ENCODE measurements at places on chromosomes 3 and 15.

GRCh38 chr15:88747631-88748030 is 55.6 kb upstream of the ACAN start:
- DNase-seq: no peak

GRCh38 chr3:10242182-10243065 is 5.8 kb upstream of the TATDN2 start:
- DNase-seq: no peak

GRCh38 chr15:80170596-80170995 is 17.8 kb downstream of the FAH start:
- no peak for DNase-seq

- DNase-seq: no peak
Observed at GRCh38 chr3:77329116-77329515, 289.2 kb downstream of the ROBO2 start.

GRCh38 chr3:62922326-62922725 is 47.1 kb upstream of the CADPS start:
- no peak for DNase-seq

- no peak for DNase-seq
Observed at GRCh38 chr3:47436180-47436579, 39.6 kb downstream of the SCAP start.

- DNase-seq: no peak
Observed at GRCh38 chr15:58306591-58307312, 125.0 kb upstream of the LIPC start.

DNA sequence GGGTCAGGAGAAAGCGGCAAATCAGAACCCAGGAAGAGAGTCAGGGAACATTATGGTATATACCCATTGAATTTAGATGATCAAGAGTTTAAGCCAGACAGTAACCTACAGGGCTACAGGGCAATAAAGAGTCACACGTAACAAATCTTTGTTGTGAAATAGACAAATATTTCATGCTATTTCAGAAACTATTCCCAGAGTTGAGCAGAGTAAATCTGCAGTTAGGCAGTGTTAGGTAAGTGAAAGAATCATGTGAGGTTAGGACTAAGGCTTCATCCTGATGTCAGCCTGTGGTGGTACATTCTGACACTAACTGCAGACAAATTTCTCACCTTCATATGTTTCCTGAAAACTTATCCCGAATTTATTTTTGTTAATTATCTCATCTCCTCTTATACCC is 153.0 kb downstream of the UBE2E2 start:
- DNase-seq: no peak

DNA sequence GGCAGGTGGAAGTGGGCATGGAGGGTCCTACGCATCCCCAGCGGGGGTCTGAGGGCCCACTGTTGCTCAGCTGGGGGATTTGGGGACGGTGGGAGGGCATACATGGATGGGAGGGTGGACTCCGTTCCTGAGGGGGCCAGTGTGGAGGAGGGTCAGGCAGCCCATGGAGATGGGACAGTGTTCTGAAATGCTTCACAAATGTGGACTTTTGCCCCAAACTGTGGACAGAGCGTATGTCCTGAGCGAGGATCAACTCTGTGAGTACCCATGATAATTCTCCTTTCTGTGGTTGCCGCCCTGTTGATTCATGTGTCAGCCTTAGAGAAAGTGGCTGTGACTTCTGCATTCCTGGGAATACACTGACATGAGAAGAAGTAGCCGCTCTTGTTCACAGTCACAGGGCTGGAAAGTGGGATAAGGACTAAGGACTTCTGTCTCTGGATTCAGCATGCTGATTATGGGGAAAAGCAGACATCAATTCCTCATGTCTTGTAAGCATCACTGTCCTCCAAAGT is 33.4 kb downstream of the SMAD3 start:
- no peak for DNase-seq

GRCh38 chr15:41562784-41563198 is 3.8 kb downstream of the TYRO3 start:
- no peak for DNase-seq

GRCh38 chr3:16381426-16381825 is 116.4 kb downstream of the OXNAD1 start:
- no peak for DNase-seq

DNA sequence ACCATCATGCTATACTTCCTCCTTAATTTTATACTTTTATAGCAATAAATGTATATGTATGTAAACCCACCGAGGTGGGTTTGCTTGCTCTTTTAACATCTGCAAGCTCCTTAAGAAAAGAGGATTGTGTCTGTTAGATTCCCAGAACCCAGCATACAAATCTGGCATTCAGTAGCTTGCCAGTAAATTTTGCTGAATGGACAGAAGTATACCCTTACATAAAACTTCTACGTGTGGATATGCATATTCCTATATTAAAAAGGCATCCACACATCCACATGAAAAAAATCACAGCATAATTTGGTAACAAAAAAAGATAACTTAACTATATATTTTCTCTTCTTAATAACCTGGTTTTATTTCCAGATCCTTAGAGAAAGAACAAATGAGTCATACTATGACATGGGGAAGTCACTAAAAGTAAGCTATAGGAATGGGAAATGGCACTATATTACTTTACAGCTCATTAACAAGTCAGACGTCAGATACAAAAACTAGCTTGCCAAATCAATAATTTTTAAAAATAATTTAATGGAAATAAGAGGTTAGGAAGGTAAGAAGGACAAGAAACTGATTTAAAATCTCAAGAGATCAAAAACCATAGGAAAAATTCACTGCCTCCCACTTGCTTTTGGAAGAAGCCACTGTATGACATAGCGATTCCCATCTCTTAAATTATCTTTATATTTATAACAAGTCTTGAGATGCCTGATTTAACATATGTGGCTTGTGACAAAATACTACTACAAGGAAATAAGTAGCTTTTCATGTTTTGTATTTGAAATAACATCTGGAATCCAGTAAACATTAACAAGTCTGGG is 68.7 kb downstream of the SUMF1 start:
- no peak for DNase-seq

DNA sequence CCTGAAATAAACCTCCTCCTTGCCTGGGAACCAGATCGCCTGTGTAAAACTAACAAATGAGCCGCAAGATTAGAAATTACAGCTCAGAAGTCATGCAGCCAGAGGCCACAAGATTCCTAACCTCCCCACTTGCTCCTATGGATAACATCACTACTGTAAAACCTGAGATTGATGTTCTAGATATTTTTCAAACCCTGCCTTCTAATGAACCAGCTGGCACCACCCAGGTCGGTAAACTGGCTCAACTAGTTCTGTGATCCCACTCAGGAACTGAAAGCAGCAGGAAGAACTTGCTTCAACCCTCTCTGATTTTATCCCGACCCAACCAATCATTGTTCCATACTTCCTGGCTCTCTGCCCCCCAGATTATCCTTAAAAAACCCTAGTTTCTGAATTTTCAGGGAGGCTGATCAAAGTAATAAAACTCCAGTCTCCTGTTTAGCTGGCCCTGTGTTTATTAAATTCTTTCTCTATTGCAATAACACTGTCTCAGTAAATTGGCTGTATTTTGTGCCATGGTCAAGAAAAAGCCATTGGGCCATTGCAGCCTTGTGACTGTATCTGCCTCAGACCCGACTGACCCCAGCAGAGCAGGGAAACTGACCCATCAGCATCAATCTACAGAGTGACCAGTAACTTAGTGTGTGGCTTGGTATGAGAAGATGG is 98.9 kb downstream of the RPLP1 start:
- no peak for DNase-seq

- DNase-seq: no peak
Observed at GRCh38 chr3:149277331-149277813, 55.7 kb upstream of the CP start.

- no peak for DNase-seq
Observed at GRCh38 chr3:187661267-187661666, 8.9 kb downstream of the SST start.

DNA sequence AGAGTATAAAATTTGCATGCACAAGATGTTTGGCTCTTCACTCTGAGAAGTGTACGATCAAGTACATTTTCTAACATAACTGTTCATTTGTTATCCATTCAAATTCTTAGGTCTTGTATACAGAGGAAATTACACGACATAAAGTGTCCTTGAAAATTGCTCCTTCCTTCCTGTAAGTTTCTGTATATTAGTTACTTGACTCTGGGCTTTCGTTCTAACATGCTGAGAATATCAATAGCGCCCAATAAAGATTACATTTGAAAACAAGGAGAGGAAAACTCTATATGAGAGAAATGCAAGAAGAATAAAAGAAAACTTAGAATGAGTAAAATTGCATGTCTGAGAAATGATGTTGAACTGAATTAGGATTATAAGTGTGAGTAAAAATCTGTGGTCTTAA is 722.5 kb upstream of the CADM2 start:
- no peak for DNase-seq

GRCh38 chr3:188169830-188170455 is 16.0 kb downstream of the LPP start:
- DNase-seq: no peak

- no peak for DNase-seq
Observed at GRCh38 chr3:36695769-36696137, 68.6 kb downstream of the DCLK3 start.

- DNase-seq: no peak
Observed at GRCh38 chr15:92634060-92634459, 21.5 kb downstream of the FAM174B start.

DNA sequence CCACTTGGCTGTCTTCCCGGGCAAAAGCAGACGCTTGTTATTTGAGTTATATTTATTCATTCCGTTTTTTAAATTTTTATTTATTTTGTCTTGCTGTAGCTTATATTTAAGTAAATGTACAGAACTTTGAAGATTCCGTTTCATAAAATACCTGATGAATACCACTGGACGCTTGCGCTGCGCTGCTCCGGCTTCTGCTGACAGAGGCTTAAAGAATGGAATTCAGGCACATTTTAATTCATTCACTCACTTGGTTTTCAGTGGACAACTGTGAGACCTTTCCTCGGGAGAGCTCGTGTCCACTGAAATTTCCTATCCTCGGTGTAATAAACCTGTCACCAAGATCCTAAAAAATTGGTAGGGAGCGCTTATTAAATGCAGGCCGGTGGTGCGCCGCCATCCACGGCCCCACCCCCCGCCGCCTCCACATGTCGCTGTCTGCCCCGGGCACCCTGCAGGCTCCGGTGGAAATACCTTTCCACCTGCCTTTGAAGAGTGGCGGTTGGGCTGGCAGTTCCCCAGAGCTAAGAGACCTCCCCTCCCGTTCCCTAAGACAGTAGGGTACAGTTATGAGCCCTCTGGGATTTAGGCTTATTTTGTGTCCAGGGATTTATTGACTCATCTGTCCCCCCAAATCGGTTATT is 62.5 kb upstream of the UBE2E1 start:
- DNase-seq: peak; percentile 62

DNA sequence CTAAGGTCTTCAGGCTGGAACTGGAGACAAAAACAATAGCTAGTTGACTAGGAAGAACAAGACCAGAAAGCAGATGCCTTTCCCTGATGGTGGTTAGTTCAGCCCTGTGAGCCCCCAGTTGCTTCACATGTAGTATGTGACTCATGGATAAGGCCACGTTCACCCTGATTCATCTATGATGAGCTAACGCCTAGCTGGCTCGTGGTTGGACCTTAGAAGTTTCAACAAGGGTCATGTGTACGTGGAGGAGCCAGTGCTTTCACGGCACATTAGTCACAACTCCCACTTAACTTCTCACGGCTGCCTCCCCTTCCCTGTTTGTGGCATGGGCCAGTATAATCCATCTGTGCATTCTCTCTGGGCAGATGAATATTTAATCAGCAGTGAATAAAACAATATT is 20.6 kb downstream of the COL8A1 start:
- no peak for DNase-seq

DNA sequence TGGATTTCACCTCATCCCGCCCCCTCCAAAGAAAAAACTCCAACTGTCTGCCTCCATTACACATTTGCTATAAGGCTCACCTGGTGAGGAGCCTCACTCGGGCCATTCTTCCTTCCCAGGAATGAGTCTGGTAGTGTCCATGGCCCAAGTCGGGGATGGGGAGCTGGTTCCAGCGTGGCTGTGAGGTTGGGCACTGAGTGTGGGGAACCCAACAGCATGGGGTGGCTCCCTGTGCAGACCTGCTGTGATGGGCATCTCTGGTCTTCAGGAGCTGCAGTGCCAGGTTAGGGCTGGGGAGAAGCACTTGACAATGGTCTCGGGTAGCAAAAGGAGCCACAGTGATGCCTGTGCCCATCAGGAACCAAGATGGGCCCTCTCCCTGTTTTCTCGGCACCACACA is 39.2 kb downstream of the TMEM158 start:
- no peak for DNase-seq

- no peak for DNase-seq
Observed at GRCh38 chr3:109887293-109887692, 549.9 kb upstream of the DPPA4 start.

- no peak for DNase-seq
Observed at GRCh38 chr15:63888146-63888545, 54.4 kb upstream of the HERC1 start.

- no peak for DNase-seq
Observed at GRCh38 chr3:8593021-8593827, 51.4 kb downstream of the SSUH2 start.

DNA sequence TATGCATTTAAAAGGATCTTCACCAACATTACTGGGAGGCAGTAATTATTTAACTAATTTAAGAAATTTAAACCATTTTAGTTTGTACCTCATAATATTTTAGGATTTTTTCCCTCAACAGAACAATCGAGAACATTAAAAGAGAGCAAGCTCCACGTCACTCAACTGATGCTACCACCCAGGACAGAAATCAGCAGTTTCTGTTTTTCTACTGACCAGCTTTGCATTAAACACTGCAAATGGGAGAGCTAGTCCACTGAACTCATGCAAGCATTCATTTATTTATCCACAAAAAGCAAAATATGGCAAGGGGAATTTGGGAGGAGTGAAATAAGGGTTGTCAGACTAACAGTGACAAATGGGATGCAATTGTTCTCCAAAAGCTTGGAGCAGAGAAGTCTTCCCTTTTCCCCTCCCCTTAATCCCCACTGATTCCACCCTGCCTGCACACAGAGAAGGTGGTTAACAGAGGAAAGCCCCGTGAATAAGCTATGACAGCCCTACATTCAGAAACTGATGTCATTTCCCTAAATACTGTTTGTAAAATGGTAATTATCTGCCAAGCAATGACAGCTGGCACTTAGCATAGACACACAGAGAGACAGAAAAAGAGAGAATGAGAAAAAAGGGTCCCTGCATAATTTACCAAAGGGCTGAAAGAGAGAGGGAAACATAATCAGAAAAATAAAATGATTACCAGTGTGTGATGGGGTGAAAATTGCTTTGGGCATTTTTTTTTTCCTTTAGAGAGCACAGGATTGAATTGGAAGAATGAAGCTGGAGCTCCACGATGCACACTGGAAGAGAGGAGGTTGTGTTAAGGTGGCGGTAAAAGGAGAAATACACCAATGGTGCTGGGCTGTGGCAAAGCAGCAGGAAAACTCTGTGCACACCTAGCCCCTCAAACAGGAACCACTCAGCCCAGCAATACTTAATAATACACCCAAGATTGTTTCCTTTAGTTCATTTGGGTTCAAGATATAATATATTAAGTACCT is 777.4 kb downstream of the TUSC7 start:
- DNase-seq: no peak

GRCh38 chr3:134592806-134593205 is 58.0 kb downstream of the KY start:
- no peak for DNase-seq

- DNase-seq: no peak
Observed at GRCh38 chr3:109387201-109387600, 49.9 kb upstream of the DPPA4 start.
